ENCODE measurements at places on chromosomes 12 and 14.

- no peak for DNase-seq
Measured at GRCh38 chr12:40583743-40584142, 108.5 kb upstream of the CNTN1 start.

GRCh38 chr14:62670526-62670925 is 374.7 kb downstream of the KCNH5 start:
- no peak for DNase-seq

DNA sequence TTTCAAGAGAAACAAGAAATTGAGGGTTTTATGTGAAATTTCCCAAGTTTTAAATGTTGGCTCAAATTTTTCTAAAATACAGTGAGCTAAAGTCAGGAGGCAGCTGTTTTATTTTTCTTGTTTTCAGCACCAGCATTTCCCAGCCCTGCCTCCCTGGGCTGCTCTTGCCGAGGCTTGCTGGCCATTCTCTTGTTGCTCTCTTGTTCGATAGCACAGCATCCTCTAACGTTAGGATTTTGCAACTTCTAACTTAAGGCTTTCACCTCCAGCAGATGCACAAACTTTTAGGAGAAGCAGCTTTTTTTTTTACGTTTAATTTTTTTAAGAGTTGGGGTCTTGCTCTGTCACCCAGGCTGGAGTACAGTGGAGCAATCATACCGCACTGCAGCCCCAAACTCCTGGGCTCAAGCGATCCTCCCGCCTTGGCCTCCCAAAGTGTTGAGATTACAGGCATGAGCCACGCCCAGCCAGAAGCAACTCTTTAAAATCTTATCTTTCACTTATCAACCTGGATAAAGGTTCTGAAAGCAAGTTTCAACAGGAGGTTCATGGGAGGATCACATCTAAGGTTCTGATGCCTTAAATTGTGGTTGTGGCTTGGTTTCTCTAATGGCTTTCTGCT is 40.2 kb downstream of the B4GALNT3 start:
- DNase-seq = no peak

- no peak for DNase-seq
Measured at GRCh38 chr14:103023881-103024473, 33.4 kb downstream of the CDC42BPB start.

DNA sequence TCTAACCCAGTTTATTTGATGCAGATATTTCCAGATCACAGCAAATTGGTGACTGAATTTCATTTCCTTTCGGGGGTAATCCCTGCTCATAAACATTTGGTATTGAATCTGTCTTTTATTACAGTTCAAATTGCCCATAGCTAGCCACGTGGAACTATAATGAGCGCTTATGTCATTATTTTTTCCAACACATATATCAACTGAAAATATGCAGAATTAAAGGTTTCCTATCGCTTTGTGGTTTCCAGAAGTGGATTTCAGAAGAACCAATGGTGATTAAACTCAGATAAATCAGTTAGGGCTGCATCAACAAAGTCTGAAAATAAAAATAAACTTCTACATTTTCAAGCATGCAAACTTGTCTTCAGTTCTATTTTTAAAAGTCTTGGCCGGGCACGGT is 111.9 kb downstream of the PIK3C2G start:
- DNase-seq = no peak

DNA sequence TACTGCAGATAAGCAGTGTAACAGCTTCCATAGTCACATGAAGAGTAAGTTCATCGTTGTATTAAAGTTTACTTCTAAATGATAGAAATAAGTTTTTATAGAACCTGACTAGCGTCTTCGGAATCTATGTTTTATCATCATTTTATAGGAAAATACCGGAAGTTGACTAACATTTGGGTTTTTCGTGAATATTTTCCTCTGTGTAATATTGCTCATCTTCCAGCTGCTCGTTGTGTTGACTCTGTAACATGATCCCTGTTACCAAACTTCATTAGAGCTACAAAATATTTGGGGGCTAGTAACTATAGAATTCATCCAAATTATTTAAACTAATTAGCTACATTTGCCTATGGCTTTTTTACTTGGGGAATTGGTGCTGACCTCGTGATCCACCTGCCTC is 37.2 kb downstream of the DDX51 start:
- no peak for DNase-seq

Data from activated CD4-positive, alpha-beta T cell treated with anti-CD3 and anti-CD28 coated beads, Interleukin-2, amount 10 ng/mL, durations not matched to agents 7 days and 5 days (primary cell).